ENCODE measurements at places on chromosomes 16 and 17.
A peak's percentile ranks its signal among the peaks of the same experiment; 100 is the strongest.

DNA sequence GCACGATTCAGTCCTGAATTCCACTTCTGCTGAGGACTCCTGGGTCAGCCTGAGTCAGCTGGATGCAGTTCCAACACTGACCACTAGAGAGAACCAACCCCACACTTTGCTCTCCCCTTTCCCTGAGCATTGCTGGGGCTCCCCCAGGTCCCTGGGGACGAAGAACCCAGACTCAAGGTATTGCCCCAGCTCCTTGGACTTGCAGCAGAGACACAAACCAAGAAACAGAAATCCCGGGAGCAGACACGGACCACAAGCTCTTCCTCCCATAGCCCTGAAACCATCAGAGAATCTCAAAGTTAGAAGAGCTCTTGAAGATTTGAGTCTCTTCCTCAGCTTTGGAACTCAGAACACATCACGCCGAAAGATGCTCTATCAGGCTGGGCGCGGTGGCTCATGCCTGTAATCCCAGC lies 678 bp upstream of the GH1 start:
- DNase-seq = peak; percentile 2

GRCh38 chr17:78425429-78425828 lies 47.0 kb downstream of the PGS1 start:
- DNase-seq = no peak

GRCh38 chr16:66006485-66006884 lies 360.0 kb upstream of the CDH5 start:
- no peak for DNase-seq

- DNase-seq = no peak
Measured at GRCh38 chr16:66478733-66479511, 51.8 kb downstream of the BEAN1 start.

- no peak for DNase-seq
Measured at GRCh38 chr16:1509307-1510221, 16.4 kb downstream of the TELO2 start.

GRCh38 chr17:7744416-7744815 lies 26.9 kb downstream of the DNAH2 start:
- DNase-seq = no peak

- no peak for DNase-seq
Measured at GRCh38 chr17:53142890-53143289, 679.8 kb upstream of the KIF2B start.

- no peak for DNase-seq
Measured at GRCh38 chr16:69276148-69277115, 34.7 kb upstream of the VPS4A start.

GRCh38 chr16:10575506-10576130 lies 4.8 kb downstream of the EMP2 start:
- no peak for DNase-seq

DNA sequence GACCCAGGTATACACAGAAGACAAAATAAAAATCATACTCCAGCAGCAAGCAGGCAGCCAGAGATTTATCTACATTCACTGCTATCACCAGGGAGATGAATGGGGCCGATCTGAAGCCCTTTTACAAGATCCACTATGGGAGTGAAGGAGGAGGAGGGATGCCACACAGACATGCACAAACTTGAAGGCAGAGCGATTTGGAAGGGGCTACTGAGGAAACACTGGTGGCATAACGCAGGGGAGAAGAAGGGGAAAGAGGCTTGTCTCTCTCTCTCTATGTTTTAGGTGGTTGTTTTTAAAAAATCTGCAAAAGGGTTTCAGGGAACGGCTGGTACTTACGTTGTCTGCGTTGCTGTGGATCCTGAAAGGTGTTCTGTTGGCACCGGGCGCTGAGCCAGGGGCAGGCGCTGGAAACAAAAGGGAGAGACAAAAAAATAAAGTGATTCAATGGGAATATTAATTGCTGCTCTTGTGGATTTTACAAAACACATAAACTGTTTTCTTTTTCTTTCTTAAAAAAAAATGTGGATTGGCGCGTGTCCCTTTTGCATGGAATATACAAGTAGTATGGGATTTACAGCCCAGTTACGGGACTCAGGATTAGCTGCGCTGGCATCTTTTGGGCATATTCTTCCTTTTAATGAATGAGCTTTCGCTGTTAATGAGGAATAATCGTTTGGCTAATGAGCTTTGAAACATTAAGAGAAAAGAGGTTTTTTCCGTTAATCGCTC lies 255.3 kb upstream of the PMFBP1 start:
- DNase-seq = peak; percentile 64

DNA sequence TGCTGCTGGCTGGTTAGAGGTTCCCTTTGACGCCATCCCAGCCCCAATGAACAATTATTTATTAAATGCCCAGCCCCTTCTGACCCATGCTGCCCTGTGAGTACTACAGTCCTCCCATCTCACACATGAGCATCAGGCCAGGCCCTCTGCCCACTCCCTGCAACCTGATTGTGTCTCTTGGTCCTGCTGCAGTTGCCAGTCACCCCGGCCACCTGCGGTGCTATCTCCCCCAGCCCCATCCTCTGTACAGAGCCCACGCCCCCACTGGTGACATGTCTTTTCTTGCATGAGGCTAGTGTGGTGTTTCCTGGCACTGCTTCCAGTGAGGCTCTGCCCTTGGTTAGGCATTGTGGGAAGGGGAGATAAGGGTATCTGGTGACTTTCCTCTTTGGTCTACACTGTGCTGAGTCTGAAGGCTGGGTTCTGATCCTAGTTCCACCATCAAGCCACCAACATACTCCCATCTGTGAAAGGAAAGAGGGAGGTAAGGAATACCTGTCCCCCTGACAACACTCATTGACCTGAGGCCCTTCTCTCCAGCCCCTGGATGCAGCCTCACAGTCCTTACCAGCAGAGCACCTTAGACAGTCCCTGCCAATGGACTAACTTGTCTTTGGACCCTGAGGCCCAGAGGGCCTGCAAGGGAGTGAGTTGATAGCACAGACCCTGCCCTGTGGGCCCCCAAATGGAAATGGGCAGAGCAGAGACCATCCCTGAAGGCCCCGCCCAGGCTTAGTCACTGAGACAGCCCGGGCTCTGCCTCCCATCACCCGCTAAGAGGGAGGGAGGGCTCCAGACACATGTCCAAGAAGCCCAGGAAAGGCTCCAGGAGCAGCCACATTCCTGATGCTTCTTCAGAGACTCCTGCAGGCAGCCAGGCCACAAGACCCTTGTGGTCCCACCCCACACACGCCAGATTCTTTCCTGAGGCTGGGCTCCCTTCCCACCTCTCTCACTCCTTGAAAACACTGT lies 11.3 kb downstream of the CX3CL1 start:
- no peak for DNase-seq

GRCh38 chr17:50396261-50397110 lies 837 bp downstream of the LRRC59 start:
- no peak for DNase-seq

DNA sequence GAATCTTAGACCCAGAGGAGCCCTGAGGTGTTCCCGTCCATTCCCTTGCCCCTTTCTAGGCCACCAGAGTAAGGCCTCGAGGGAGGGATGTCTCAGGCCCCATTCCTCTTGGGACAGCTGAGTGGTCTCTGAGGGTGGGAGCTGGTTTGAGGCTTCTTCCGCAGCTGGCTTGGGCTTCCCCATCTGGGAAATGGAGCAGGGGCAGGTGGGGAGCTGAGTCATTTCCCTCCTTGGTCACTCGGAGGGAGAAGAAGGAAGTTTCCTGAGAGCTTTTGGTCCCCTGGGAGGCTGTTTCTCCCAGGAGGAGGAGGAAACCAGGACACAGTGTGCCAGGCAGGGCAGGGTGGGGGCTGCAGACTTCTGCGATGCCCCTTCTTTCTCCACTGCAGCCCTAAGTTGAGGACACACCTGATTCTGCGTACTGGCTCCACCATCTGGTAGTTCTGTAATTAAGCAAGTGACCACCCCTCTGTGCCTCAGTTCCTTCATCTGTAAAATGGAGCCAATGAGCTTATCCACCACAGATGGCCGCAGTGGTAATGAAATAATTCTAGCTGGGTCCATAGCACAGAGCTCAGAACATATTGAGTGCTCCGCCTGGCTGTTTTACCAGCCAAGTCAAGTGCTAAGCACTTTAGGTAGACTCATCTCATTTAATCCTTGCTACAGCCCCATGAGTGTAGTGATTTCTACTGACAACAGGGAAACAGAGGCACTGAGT lies 1.6 kb upstream of the KCNJ12 start:
- DNase-seq = no peak

DNA sequence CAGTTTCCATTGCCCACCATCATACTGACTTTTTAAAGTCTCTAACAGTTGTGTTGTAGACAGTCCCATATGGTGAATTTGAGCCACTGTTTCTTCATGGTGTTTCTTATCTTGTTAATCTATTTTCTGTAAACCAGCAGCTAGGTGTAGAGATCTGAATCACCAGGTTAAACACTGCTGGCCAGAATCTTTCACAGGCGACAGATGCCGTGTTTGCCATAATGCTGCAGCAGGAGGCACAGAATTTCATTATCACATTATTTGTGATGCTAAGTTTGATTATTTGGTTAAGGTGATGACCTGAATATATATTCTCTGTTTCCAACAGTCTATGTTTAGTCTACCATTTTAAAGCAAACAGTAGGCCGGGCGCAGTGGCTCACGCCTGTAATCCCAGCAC lies 11.5 kb upstream of the CNGB1 start:
- DNase-seq = no peak

DNA sequence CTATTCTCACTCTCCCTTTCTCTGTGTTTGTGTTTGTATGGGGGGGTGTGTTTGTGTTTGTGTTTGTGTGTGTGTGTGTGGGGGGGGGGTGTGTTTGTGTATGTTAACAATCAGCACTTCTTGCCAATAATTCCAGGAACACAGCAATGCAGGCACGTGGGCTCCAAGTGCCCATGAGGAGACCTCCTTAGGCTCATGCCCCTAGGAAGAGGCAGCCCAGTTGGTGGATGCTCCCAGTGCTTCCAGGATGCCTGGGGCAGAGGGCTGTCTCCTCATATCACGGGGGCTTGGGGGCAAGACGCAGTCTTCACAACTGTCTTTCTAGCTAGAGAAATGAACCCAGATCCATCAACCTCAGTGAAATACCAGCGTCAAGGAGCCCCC lies 9.9 kb downstream of the ABR start:
- DNase-seq = no peak

GRCh38 chr16:25052151-25052511 lies 37.0 kb upstream of the ARHGAP17 start:
- no peak for DNase-seq

GRCh38 chr16:73196670-73197069 lies 148.7 kb upstream of the ZFHX3 start:
- DNase-seq = no peak

GRCh38 chr16:86680162-86680561 lies 101.8 kb downstream of the FOXL1 start:
- DNase-seq = no peak

DNA sequence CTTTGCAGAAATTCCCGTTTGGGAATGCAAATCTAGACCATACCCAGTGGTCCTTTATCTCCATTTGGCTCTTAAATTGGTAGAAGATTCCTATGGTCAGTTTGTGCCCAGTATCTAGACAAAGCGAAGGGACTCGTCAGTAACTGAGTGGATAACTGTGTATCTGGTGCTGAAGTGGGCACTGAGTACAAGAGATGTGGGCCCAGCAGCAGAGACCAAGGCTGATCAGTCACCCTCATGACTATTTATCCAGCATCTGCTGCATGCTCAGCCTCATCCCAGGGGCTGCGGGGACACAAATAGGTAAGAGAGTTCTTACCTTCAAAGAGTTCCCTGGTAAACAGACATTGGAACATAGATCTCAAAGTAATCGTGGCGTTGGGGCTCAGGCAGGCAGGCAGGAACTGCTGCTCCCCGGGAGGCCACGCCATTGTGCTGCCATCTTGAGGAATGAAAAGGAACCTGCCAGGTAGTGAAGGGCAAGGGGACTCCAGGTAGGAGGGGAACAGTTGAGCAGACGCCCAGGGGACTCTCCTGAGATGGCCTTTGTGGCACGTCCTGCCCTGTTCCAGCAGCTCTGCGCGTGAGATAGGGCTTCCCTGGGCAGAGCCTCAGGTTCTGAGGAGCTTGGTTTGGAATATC lies 10.3 kb downstream of the NT5M start:
- no peak for DNase-seq

DNA sequence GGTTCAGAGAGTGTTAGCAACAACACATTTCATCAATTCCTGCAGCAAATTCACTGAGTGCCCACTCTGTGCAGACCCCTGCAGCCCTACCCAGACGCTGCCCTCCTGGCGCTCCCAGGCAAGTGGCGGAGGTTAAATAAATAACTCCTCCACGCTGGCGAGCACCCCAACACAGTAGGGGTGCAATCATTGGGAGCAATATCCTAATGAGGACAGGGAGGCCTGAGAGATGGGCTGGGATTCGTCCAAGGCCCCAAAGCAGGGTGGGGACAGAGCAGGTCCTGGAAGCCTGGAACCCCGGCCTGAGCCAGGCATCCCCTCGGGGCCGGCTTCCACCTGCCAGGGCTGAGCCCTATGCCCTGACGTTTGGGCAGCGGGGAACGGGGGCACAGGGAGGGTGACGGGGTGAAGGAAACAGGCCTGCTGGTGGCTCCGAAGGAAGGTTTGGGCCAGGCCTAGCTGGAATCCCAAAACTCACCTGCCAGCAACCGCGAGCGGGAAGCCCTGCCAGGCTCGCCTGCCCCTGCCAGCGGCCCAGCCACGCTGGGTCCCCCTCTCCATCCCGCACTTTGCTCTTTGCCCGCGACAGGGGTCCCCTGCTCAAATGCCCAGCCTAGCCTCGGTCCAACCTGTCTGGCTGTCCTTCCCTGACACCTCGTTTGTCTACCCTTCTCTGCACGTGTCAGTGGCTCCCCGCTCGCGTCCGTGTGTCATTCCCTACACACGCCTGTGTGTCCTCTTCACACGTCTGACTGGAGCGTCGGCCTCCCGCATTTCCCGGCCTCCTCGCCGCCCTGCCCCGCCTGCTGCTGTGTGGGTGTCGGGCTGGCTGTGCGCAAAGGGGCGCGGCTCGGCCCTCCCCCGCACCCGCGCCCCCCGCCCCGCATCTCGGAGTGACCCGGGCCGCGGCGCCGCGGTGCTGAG lies 721 bp upstream of the BEAN1 start:
- no peak for DNase-seq

- peak; percentile 46 for DNase-seq
Measured at GRCh38 chr17:79950751-79951150, 84.9 kb downstream of the TBC1D16 start.

DNA sequence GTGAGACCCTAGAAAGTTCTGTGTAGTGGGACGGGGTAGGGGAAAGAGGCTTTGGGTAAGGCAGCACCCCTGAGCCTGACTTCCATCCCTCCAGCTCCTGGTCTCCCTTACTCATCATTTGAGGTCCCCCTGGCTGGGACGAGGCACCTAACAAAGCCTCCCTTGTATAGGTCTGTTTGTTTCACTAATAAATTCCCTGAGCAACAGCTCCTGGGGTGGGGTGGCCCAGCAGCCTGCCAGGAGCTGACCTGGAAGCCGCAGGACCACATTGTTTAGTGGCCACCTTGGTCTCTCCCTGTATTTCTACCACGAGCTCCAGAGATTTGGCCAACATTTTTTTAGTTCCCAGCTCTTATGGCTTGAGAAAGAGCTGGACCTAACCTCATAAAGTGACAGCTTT lies 7.2 kb downstream of the PRR15L start:
- DNase-seq = no peak

GRCh38 chr17:378068-378467 lies 25.5 kb upstream of the RPH3AL start:
- no peak for DNase-seq

DNA sequence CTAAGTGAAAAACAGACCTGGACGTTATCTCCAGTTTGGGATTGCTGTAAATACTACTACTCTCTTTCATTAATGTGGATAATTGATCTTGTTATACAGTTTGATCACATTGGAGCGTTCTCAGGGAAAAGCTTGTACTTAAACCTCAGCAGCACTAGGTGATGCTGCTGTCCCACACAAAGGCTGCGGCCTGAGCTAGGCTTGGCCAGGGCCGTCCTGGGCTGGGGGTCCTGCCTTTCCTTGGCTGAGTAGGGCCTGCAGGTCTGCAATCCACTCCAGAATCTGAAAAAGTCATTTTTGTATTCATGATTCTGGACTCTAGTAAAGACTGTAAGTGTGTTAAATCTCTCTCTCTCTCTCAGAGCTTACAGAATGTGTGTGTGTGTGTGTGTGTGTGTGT lies 23.7 kb upstream of the PMFBP1 start:
- DNase-seq = no peak
